Stimulated activated CD4-positive, alpha-beta T cell treated with anti-CD3 and anti-CD28 coated beads, Interleukin-2, amount 100 ng/mL, for 24 hours (primary cell): ENCODE measurements at places on chromosomes 11 and 22.

DNA sequence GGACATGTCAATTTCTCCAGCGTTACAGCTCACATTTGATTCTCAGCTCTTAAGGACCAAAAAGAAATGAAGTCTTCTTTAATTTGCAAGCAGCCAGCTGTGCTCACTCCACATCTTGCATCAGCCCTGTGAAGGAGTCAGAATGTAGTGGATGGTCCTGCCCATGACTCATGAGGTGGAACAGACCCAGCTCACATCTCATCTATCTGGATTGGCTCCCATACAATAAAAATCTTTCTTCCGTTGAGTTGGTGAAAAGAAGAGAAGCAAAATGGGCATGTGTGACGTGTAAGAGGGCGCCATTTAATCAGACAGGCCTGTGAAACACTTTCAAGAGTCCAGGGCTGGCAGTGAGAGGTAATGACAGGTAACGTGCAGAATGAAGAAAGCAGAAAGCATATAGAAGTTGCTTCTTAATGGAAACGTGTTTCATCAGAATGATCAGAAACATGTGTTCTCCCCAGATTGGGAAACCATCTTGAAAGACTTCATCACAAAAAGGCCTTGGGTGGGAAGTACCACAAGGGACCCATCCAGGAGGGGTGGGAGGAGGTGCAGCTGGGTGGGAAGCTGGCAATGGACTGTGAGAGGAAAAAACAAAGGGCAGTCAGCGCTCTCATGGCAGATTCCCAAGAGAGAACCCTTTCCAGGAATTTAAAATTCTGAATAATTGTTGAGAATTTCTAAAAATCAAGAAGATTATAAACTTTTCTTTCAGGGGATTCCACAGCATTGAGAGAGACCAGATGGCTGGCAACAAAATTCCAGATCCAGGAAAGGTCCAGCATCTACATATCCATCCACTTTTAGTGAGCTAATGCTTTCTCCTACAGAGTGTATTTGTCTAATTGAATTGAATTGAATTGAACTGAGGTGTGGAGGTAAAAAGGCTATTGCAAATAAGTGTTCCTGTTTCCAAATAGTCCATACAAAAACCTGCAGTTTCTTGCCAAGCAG, 57.0 kb downstream of the ETS1 start:
- no peak for DNase-seq

DNA sequence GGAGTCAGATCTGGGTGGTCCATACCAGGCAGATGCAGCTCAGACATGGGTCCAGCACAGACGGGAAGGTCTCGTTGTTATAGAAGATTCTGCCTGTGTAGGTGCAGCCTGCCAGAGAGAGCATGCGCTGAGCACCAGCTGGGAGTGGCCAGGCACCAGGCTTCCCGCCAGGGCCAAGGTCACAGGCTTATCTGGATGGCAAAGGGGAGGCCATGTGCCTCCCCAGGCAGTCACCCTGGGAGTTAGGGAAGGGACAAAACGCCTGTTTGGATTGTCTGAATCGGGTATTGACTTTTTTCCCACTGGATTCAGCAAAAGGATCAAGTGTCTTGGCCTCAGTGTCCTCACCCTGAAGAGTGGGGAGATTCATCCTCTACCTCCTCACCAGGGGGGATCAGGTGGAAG, 26.5 kb downstream of the PGA5 start:
- DNase-seq = no peak

DNA sequence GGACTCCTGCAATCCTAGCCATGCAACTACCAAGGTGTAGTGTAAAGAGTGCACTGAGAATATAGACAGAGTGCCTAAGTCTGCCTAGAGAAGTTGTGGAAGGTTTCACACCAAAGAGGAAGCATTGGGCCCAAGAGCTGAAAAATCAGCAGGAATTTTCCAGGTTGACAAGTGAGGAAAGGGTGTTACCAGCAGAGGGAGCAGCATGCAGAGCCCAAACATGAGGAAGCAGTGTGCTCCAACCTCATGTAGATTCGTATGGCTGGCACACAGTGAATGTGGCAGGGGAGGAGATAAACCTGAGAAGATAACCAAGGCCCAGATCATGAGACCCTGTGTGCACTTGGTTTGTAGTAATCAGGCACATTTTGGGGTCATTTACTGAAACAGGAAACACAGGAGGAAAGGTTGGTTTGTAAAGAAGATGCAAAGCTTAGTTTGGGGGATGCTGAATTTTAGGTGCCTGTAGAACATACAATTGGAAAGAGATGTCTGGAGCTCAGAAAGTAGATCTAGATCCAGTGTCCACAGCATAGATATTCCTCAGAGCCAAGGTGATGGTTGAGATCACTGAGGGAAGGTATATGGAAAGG, 1.7 kb downstream of the HPX start:
- peak; percentile 30 for DNase-seq

DNA sequence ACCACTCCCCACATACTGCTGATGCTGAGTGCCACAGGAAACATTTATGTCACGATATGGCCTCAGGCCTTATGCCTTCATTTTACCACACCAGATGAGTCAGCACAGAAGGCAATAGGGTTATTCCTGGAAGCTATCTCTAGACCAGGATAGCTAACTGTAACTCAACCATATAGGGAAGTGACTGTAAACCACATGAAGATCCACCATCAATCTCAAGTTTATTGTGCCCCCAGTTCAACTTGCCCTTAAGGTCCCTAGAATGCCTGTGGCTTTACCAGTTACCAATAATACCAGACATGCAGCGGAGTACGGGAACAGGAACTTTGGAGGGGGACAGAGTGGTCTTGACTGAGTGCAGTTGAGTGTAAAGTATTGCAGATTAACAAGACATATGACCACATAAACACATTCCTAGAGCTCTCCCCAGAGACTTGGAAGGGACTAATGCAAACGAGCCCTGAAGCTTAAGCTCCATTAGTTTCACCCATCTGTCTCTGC, 180.9 kb downstream of the KIF18A start:
- no peak for DNase-seq

GRCh38 chr22:32206774-32207758, 2.2 kb upstream of the RFPL2 start:
- DNase-seq = no peak

DNA sequence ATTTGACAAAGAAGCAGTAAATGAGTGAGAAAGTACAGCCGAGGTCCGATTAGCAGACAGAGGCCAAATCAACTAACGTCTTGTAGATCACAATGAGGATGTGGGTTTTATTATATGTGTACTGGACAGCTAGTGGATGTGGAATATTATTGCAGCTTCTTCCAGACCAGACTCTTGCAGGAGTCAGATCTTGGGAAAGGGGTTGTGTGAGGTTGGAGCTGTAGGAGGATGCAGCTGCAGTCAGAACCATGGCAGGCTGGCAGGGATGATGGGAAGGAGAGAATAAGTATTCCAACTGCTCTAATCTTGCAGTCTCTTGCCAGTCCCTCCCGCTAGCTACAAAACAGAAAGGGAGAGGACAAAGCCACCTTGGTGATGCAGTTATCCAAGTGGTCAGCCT, 46.8 kb upstream of the LDLRAD3 start:
- no peak for DNase-seq

DNA sequence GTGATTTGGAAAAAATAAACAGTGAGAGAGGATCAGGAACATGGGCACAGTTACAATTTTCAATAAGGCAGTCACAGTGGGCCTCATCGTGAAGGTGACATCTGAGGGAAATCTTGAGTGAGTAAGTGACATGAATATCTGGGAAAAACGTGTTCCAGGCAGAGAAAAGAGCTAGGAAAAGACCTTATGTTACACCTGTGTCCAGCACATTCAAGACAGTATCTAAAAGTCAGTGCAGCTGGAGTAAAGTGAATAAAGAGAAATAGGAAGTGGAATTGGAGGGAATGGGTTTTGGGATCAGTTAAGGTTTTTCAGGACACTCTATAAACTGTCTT, 827.5 kb upstream of the FAT3 start:
- DNase-seq = no peak

GRCh38 chr11:74826901-74827300, 78.3 kb downstream of the RNF169 start:
- DNase-seq = no peak

GRCh38 chr22:31268281-31268680, 24.0 kb downstream of the PIK3IP1 start:
- no peak for DNase-seq

- no peak for DNase-seq
These were observed 22.0 kb upstream of the IGSF9B start for GRCh38 chr11:133978794-133979193.

DNA sequence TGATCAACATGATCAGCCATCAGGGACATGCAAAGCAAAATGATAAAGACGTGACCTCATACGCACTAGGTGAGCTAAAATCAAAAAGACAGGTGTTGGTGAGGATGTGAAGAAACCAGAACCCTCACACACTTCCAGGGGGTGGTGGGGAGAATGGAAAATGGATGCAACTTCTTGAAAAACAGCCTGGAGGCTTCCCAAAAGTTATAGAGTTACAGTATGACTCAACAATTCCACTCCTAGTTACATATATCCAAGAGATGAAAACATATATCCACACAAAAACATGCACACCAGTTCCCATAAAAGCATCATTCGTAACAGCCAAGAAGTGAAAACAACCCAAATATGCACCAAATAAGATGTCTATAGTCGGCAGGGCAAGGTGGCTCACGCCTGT, 42.1 kb upstream of the APLNR start:
- no peak for DNase-seq

DNA sequence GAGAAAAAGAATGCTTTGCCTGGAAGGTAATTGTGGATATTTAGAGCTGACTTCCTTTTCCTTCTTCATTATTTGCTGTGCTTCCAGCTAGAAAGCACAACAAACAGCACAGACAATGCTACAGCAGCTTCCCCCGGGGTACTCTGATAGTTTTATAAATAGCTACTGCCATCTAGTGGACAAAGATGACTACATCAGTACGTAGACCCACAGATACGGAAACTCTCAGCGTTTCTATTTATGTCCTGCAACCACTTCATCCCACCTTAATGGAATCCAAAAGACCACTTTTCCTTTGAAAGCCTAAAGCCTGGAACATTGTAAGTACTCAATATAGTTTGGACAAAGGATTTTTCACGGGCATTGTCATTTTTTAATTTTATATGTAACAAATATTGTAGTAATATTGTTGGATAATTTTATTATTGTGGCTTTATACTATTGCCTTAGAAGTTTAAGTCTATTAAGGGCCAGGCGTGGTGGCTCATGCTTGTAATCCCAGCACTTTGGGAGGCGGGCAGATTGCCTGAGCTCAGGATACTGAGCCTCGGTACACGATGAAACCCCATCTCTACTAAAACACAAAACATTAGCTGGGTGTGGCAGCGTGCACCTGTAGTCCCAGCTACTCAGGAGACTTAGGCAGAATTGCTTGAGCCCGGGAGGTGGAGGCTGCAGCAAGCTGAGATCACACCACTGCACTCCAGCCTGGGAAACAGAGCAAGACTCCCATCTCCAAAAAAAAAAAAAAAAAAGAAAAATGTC, 7.5 kb downstream of the HSPA8 start:
- DNase-seq = peak; percentile 46

- DNase-seq = no peak
These were observed 3.0 kb downstream of the GAL start for GRCh38 chr11:68687311-68687710.

GRCh38 chr11:120146413-120147093, 8.6 kb upstream of the TRIM29 start:
- no peak for DNase-seq

DNA sequence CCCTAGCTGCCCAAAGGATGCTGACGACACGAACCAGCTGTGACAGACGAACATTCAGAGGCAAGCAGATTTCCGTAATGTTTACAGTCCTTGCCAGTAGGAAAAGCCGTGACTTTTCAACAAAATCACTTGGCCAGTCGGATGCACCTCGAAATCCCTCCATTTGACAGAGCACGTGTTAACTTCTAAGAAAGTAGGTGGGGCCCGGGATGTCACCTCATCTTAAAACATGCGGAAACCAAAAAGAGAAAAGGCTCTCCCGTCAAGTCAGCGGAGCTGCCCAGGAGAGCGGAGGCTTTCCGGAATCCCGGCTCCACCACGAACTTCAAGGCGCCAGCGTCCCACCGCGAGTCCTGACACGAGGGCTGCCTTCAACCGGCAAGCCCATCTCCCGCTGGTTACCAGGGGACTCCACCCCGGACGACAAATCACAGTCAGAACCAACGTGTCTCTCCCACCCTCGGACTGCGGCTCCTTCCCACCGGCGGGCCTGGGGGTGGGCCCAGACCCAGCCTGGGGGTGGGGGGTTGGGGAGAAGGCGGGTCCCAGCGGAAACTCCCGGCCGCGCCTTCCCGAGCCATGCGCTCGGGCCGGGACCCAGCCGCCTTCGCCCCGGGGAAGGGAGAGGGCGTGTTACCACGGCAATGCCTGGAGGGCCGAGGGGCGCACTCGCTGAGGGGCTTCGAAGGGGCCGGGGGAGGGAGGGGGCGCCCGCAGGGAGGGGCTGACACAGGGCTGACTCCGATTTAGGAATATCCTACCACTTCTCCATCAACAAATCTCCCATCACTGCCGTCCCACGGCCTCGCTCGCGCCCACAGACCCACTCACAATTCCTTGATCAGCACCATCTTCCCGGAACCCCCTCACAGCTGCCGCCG, 475 bp downstream of the PITPNB start:
- DNase-seq = peak; percentile 69

DNA sequence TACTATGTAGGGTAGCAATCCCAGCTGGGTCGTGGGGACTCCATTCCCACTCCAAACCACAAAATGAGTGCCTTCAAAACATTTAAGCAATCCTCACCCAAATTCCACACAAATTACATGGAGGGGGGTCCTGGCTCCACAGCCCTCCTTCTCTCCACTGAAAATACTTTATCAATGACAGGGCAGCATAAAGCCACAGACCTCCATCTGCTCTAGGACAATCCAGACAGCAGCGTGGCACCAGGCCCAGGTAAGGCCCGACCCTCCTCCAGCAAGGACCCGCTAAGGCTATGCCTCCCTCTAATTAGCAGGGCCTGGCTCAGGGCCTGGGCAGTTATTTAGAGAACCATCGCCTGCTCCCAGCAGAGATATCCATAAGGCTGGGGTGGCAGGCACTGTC, at the start of gene PANX3:
Gene PANX3 (plus strand): TSS at position 365 of the 400 bp plus-strand sequence. CDS start 129 bp downstream, outside the sequence.
- no peak for DNase-seq
